ENCODE measurements at places on chromosomes 1 and 21.

DNA sequence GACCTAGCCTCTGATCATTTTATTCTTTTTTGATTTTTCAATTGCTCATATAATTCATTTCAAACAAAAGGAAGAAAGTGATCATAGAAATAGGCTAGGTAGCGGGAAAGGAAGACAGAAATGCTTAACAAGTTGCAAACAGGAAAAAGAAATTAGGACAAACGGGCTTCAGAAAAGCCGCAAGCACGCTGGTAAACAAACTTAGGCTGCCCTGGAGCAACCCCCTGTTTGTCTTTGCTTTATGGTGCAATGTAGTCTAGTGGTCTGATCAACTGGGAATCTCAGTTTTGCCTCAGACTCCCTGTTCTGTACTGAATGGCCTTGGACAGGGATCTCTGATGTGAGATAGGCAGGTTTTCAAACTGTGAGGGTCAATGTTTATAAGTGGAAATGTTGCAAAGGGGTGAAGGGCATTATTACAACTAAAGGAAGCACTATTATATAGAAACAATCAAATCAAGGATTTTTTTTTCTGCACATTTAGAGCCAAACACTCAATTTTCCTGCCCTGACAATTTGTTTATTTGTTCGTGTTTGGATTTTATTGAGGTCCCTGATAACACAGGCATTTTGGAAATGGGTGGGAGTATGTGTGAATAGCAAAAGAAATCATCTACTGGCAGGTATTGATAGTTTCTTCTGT lies 146.8 kb upstream of the NRIP1 start:
- no peak for DNase-seq

DNA sequence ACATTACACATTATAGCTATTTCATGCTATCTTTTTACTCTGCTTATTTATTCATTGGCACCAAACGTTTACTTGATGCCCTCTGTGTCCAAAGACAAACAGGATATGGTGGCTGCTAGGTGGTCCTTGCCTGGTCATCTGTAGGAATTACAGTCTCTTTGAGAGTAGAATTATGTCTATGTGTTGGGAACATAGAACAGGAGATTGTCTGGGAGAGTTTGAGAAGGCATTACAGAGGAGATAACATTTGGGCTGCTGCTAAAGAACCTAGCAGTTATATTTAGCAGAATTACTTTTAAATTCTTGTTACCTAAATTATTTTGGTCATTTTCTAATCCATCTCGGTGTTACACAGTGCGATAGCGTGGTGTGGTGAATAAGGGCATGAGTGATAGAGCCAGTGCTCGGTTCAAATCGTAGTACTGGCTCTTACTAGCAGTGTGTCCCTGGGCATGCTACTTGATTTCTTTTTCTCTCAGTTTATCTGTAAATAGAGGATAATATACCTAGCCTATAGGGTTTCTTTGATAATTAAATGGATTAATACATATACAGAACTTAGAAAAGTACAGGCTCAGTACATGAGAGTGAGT lies 20.5 kb downstream of the RRP15 start:
- DNase-seq = no peak

DNA sequence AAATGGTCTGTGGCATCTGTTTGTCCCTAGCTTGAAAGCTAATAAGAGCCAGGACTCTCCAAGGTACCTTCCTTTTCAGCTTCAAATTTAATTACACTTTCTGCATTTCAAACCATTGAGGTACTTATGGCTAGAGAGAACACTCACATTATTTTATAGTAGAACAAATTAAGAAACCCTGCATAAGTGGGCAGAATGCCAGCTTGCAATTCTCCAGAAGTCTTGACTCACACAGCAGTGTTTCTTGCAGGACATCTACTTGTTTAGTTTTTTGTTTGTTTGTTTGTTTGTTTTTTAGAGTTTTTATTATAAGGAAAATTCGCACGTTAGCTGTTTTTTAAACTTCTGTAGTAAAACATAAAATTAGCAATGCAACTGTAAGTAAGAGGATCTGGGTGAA lies 397.2 kb downstream of the NEGR1 start:
- DNase-seq = no peak

GRCh38 chr1:183498342-183498991 lies 26.2 kb downstream of the SMG7 start:
- no peak for DNase-seq

GRCh38 chr1:239429163-239429562 lies 42.8 kb downstream of the CHRM3 start:
- DNase-seq = no peak

DNA sequence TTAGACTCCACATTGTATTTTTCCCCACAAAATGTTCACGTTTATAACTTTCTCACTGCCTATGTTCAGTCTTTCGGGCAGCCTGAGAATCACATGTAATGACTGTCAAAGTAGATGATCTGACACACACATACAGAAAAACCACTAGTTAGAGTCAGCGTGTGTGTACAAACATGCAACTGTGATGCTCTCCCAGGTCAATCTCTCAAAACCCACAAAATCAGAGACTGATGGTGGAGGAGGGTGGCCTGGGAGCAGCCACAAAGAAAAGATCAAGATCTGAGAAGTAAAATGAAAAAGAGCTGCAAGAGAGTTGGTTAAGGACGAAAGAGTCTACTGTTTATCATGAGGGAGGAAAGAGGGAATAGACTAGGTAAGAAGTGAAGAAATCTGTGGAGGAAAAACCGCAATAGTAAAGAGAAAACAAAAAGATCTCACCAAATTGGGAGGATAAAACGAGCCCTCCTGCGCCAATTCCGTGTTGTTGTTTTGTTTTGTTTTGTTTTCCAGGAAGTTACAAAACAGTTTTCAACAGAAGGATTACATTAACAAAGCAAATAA lies 2.3 kb downstream of the EGLN1 start:
- no peak for DNase-seq

- DNase-seq = no peak
Observed at GRCh38 chr1:204032642-204033235, 40.2 kb upstream of the SOX13 start.

GRCh38 chr1:234256359-234256758 lies 116.9 kb upstream of the COA6 start:
- DNase-seq = no peak

- DNase-seq = no peak
Observed at GRCh38 chr1:43962324-43962723, 7.5 kb upstream of the DPH2 start.

GRCh38 chr1:237115035-237115434 lies 73.1 kb downstream of the RYR2 start:
- DNase-seq = no peak

GRCh38 chr1:165595246-165595938 lies 35.6 kb upstream of the MGST3 start:
- no peak for DNase-seq

GRCh38 chr1:172637522-172637921 lies 21.4 kb upstream of the FASLG start:
- no peak for DNase-seq

GRCh38 chr1:64915381-64916274 lies 50.7 kb downstream of the JAK1 start:
- DNase-seq = no peak

DNA sequence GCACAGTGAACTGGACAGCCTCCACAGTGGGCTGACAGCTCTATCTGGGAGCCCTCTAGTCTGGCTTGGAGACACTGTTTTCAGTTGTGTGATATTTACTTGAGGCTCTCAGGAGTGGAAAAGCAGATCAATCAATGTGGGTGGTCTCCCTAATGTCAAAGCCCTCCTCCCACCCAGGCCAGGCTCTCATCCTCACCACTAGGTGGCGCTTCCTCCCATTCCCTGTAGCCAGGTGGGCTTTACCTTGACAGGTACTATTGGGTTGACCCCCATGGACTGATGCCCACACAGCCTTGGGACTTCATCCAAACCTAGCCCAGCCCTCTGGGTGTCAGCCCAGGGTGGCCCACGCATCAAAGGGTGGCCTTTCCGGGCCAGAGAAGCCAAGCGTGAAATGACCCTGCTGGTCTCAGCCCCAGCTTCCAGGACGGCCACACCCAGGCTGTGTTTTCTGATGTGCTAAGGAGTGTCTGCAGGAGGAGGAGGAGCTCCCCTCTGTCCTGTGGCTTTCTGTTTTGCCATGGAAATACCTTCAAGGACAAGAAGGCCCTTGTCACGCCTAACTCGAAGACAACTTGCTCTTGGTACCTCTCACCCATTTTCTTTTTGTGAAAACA lies 54.0 kb downstream of the CLIC6 start:
- peak; percentile 27 for DNase-seq

GRCh38 chr1:57485643-57486042 lies 61.8 kb upstream of the DAB1 start:
- DNase-seq = no peak

DNA sequence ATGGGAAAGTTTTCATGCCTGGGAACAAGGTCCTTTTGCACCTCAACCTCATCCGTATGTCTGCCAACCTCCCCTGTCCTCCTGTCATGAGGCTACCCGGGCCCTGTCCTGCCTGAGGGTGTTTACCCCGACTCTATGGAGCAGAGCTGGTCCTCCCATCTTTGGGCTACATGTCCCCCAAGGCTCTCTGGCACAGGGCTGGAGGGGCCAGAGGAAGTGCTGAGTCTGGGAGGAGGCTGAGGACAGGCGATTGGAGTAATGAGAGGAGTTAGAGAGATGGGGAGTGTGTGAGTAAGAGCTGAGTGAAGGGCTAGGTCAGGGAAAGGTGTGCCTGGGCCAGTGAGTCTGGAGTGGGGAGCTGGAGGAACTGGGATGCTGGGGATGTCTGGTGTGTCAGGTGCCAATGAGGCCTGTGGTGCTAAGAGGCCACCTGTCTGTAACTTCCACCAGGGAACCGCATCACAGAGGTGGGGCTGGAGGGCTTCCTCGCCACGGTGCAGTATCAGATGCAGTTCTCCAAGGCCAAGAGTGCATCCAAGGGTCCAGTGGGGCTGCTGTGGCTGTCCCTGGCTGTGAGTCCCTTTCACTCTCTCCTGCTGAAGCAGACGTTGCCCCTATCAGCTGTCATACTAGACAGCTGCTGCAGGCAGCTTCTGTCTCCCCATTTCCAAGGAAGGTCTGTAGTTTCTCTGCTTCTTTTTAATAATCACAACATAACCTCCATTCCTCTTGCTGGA lies 11.7 kb downstream of the LRRC71 start:
- no peak for DNase-seq

DNA sequence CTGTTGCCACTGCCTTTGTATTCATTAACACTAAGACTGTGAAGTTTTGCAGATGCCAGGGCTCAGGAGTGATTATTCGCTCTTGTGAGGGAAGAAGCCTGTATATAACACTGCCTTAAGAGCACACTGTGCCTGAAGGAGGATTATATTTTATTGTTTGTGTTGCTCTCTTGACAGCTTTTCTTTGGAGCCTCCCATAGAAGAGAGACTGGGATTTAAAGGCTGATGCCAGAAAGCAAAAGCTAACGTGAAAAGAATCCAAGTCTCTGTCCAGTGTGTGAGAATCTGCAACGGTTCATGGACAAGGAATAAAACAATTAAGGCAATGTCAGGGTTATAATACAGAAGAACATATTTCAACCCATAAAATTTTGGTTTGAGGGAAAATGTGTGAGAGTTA lies 316.8 kb downstream of the NFIA start:
- DNase-seq = no peak

- no peak for DNase-seq
Observed at GRCh38 chr1:234108921-234109320, 204.4 kb downstream of the SLC35F3 start.

DNA sequence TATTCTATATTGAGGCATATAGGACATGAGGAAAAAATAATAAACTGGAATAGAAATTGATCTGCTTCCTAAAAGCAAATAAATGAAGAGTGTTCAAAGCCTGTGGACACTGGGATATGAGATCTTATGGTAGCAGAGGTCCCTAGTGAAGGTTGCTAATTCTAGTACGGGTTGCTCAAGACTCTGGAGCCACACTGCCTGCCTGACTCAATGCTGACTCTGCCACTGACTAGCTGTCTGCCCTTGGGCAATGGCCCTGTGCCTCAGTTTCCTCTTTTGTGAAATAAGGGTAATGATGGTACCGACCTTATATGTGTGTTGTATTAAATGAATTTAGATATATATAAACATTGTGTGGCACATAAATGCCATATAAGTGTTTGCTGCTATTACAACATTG lies 59.0 kb upstream of the C1orf53 start:
- DNase-seq = no peak

DNA sequence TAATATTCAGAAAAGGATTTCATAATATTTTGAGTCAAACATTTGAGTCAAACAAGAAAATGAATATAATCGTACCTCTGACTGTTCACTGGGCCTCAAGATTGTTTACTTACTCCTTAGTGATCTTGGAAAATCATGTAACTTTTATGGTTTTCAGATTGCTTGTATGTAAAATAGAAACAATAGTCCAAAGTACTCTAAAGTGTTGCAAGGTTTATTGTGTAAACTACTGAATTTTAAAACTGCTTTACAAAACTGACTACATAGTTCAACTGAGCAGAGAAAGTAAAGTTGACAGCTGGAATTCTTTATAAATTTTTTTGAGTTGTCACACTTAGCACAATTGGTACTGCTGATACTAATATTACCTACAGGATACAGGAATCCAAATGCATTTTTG lies 931.0 kb downstream of the NCAM2 start:
- no peak for DNase-seq
